ENCODE measurements at places on chromosomes 1 and 21. TPM values are rescaled to one million over a fixed set of nuclear protein-coding genes. Genes with fewer than 3 reads are reported as not detected.

DNA sequence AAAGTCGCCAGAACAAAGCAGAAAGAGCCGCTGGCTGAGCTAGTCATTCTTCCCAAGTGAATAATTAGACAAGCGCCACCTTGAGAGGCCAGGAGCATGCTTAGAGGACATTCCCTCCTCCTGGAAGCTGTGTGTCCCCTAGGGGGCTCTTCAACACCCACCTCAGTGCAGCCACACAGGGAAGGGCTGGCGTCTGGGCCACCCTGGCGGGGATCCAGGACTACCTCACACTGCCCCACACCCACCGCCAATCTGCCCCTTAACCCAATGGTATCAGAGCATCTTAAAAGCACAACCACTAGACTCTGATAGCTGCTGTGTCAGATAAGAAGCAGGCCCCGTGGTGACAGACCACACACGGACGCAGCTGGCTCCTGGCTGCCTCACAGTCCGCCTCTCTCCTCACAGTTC, 24.9 kb downstream of the SETD4 start:
- peak; percentile 81 for DNase-seq

GRCh38 chr21:41032541-41032940, 135.4 kb upstream of the BACE2 start:
- no peak for DNase-seq

Gene GJA4
- total RNA-seq: 26.4 TPM

DNA sequence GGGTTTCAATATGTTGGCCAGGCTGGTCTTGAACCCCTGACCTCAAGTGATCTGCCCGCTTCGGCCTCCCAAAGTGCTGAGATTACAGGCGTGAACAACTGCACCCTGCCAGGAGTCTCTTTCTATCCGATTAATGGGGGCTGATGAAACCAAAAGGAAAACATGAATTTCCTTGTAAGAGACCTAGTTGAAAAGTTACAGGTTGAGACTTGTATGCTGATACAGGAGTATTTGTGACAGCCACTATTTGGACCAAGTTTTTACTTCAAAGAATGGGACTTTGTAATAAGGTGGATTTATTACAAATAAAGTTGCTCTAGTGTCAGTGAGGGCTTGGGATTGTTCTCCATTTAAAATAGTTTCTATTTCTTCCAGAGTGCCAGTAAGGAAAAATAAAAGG, 43.6 kb upstream of the TMEM61 start:
- DNase-seq: no peak

GRCh38 chr1:241645199-241645598, 5.0 kb upstream of the CHML start:
- no peak for DNase-seq

Gene DPYD
- 48.6 TPM for total RNA-seq

DNA sequence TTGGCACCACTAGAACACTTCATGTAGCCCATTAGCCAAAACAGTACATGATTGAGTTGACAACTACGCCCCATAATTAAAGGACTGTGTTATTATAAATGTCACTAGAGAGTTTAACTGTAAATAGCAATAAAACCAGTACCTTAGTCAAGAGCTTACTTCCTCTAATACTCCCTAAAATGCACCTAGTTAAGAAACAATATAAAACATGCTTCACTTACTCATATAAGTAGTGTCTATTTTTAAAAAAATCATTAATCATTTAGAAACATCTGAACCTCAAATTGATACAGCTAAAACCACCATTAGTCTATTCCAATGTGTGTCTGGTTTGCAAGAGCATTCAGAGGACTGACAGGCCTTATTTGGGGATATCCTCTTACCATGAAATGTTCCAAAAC, 25.3 kb downstream of the PTP4A2 start:
- no peak for DNase-seq

DNA sequence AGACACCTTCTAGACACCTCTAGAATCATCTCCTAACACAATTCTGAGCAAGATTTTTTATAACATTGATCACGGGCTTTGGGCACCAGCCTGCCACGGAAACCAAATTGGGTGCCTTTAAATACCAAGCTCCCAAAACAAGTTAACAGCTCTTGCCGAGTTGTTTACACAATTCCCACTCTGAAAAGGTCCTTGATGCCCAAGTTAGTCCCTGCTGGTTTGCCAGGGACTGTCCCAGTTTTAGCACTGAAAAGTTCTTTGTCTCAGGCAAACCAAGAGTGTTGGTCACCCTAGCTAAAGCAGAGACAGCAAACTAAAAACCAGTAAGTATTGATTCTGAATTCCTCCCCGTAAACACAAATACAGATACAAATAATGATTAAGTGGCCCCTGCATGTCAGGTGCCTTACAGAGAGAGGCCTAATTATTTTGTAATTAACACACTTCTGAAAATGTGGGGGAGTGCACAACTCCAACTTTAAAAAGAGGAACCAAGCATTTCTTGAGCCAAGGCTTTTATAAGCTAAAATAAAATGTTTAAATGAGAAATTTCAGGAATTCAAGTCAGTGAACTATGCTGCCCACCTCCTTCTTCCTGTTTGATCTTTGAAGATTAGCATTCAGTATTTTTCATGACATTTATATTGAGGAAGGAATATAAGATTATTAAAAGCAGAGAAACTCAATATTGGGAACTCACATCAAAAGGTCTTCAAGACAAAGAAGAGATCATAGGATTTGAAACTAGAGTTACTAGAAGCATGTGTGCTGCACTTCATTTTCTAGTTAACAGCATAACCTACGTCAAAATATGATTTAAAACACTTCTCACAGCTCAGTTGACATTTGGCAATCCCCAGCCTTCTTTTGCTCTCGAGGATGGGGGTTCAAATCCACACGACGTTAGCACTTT, 9.0 kb upstream of the UBE2U start:
- no peak for DNase-seq

GRCh38 chr1:5707566-5708345, 284.5 kb downstream of the NPHP4 start:
- DNase-seq: peak; percentile 39

- DNase-seq: peak; percentile 8
Observed at GRCh38 chr21:45837936-45838335, 143.6 kb upstream of the COL6A1 start.

Gene RGL1
- total RNA-seq: 80.8 TPM

DNA sequence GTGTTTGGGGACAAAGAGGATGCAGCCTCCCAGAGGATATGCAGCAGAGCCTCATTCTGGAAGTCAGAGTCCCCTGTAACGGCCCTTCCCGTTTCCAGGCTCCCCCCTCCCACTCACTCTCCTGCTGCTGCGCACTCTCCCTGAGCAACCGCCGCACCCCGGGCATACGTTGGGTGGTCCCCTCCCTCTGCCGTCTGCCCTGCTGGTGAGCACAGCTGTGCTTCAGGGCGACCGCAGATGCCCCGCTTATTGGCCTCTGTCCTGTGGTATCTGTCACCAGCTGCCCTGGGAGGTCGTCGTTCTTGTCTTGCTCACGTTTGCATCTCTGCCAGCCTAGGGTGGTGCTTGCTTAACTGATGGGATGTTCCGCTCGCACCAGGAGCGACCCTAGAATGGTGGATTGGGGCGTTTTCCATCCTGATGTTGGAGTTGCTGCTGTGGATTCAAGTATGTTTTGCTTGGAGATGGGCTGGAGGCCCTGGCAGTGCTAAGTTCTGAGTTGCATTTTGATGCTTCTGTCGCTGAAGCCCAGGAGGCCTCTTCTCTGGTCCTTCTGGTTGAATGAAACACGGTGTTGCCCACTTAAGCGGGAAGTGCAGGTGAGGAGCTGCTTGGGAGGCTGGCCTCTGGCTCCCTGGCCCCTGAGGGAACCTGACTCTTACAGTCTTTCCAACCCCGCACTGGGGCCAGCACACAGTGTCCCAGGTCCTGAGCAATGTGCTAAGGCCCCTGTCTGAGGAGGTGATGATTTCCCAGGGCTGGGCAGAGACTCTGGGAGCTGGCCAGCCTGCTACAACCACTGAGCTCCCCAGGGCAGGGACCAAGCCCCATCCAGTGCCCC, 3.2 kb downstream of the TMEM201 start:
- DNase-seq: peak; percentile 86

- DNase-seq: peak; percentile 71
Observed at GRCh38 chr1:235646463-235646862, 3.1 kb downstream of the GNG4 start.

DNA sequence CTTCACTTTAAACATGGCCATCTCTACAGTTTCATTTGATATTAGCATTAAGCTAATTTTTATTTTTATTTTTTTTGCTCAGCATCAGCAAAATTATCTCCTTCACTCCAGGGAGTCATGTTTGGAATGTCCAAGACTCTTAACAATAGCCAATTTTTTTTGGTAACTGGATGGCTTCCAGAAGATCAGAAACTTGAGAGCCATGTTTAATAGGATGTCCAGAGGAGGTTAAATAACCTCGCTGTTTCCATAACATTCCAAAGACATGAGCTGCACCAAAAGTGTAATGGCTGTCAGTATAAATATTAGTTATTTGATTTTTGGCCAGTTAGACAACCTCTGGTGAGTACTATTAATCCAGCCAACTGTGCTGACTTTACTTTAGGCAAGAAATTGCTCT, 80.7 kb downstream of the DNTTIP2 start:
- no peak for DNase-seq

DNA sequence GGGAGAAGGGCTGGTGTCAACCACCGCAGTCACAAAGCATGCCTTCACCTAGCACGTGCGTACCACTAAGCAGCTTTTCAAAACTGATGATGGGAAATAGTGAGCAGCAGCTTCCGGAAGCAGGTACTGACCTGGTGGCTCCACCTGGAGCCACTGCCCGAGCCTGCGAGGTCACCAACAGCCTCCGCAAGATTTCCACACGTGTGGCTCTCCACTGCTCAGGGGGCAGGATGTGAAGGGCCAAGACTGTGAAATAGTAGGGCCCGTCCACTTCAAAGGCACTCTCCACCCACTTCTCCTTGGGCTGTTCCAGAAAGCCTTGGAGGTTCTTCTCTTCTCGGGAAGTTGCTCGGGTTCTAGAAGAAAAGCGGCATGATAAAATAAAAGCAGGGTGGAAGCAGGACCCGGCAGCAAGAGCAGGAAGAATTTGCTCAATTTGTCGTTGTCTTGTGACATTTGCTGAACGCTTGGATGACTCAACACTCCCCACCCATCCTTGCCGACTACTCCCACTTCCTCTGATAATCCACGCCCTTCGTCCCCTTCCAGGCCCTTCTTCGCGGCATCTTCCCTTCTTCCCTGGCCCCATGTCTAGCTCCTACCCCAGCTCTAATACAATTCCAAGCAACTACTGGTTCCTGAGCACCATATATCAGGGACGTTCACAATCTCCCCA, 124.9 kb upstream of the IFFO2 start:
- DNase-seq: no peak

DNA sequence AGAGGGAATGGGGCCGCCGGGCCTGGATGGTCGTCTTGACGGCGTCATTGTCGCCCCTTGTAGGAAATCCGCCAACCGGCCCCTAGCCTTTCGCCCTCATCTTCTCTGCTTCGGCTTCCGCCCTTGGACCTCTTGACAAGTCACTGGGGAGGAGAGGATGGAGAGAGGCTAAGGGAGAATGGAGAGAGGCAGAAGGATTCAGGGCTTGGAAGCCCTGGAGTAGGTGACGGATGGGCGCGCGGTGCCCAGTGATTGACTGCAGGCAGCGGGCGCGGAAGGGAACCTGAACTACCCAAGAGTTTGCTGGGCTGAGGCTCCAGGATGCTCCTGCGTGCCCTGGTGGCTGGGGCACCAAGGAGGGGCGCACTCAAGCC, 651 bp downstream of the PDE4B start:
- DNase-seq: no peak

Gene NIBAN1
- total RNA-seq: 25.9 TPM

DNA sequence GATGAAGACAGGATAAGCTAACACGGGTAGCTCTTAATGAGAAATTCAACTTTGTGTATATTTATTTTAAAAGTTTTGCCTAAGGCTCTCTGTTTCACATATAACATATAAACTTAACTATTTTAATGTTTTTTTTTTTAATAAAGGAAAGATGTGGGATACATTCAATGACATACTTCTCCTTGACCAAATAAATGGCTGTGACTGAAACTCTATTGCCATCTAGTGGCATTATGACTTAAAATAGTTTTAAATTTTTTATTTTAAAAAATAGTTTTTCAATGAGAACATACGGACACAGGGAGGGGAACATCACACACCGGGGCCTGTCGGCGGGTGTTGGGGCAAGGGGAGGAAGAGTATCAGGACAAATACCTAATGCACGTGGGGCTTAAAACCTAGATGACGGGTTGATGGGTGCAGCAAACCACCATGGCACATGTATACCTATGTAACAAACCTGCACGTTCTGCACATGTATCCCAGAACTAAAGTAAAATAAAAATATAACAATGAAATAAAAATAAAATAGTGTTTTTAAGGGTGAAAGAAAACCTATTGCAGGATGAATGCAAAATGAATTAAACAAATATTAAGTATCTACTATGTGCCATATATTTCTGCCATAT, 83.4 kb downstream of the LYST start:
- DNase-seq: no peak

- no peak for DNase-seq
Observed at GRCh38 chr1:1290238-1290731, 10.0 kb downstream of the SCNN1D start.

Gene RNF186
- total RNA-seq: not detected

DNA sequence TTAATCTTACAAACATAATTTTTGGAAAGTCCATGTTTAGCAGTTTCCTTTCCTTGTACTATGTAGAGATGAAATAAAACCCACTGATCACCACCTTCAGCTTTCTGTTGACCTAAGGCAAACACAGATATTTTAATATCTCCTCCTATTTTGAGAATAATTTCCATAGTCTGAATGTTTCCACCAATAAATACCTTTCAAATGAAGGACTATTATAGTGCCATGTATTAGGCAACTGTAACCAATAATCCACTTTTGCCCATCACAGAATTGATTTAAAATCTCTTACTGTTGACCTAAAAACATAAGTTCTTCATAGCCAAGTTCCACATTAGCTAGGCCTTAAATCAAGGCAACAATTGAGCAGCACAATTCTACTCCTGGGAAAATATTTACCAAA, 1.8 kb downstream of the CDC42BPA start:
- DNase-seq: no peak

GRCh38 chr1:202788800-202789199, 19.4 kb downstream of the KDM5B start:
- no peak for DNase-seq

Gene ADAM30
- total RNA-seq: not detected

GRCh38 chr1:203364094-203364801, 13.3 kb upstream of the FMOD start:
- no peak for DNase-seq

Gene LEMD1
- not detected for total RNA-seq

DNA sequence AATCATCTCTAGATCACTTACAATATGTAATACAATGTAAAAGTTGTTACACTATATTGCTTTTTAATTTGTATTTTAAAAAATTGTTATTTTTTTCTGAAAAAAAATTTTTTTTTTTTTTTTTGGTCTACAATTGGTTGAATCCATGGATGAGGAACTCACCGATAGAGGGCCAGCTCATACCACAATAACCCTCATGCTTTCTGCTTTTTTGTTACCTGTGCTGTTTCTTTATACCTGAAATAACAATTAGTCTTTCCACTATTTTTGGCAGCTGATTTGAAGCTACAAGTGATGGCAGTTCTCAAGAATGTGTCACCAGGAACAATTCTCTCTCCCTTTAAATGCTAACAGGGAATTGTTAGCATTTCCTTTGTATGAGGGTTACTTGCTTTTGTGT, 12.0 kb downstream of the SMG7 start:
- DNase-seq: no peak
